ENCODE measurements at places on chromosomes 6 and 20.

DNA sequence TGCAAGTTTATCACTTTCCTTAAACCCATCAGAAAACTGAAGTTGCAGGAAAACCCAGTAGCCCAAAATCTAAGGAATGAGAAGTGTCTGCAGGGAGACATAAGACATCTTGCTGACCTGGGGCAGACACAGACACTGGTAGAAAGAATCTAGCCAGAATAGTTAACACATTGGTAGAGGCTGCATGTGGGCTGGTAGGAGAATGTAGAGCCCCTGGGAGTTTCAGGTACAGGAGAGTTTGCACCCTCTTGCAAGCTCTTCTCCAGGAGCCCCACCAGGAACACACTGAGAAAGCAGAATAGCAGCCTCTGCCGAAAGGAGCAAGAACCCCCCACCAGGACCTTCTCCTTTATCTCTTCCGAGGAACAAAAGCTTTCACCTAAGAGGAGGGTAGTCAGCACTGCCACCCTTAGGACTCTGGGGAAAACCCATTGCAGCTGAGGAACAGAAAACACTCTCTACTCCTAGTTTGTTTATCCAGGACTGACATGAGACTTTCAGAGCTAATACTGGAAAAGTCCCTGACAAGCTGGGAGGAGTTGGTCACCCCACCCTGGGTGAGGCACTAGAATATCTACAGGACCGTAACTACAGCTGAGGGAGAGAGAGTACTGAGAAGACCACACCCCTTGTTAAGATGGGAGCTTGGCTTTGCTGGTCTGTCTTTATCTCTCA lies 10.5 kb upstream of the OGFRL1 start:
- DNase-seq = no peak

- DNase-seq = no peak
Measured at GRCh38 chr6:169183233-169183632, 70.4 kb downstream of the THBS2 start.

DNA sequence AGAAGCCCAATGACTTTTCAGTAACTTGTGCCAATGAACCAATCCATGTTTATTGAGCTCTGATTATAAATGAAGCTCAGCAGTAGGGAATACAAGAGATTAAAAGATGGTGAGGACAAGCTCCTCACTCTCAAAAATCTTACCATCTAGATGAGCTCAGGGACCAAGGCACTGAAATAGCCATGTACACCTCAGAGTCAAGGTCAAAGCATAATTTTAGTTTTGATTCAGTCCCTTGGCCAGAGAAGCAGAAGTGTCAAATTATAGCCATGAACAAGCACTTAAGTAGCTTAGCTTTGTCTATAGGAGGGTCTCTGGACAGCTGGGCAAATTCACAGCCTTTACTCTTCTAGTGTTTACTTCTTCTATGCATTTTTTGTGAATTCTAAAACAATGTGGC lies 131.0 kb upstream of the DTNBP1 start:
- DNase-seq = no peak

DNA sequence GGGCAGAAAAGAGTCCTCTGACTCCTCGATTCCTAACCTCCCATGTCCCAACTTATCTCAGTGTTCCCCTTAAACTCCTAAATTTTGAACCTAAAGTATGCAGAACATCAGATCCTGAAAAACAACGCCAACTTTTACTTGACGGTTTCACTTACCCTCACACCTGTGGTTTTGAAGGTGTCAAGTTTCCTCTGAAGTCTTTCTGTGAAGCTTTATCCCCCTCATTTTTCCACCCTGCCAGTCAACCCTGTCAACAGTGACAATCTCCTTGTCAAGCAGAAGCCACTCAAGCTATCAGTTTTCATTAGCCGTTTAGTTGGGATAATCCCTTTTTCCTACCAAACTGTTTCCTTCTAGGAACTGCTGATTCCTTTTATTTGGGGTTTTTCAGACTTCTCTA lies 245.4 kb upstream of the PREP start:
- DNase-seq = no peak

DNA sequence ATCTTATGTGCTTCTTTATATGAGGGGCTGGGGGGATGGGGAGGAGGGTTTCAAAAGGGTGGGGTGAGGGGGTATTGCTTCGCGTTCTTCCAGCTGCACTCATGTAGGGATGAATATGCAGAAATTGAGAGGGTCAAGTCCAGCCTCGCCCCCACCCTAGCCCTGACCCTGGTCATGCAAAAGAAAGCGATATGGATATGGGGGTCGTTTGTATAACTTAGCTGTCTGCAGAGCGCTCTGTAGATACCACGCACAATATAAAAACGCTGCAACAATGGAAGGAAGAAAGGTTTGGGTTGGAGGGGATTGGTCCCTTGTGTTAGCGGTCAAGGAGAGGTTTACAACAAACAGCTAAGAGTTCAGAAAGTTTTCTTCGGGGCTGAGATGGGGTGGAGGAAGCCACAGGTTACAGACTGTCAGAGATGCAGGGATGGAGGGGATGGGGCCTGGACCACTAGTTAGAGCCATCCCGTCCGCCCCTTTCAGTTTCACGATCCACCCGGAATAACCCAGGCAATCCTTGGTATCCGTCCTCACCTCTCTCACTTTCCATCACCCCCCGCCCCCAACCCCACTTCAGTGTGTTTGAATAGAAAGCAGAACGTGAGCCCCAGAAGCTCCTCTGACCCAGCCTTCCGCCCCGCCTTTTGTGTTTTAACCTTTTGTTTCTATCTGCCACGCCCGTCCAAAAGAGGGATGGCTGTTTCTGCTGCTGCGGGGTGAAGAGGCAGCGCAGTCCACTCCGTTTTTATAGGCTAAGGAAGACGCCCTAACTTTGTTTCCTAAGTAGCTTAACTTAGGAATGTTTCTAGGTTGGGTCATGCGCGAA lies 73.5 kb downstream of the SOX4 start:
- no peak for DNase-seq

All from cerebellar cortex (tissue), 1 donor.